Stimulated activated CD4-positive, alpha-beta T cell treated with anti-CD3 and anti-CD28 coated beads, Interleukin-12 subunit alpha, Interleukin-12 subunit beta, amount 100 ng/mL, for 48 hours (primary cell): ENCODE measurements at places on chromosomes 4 and X.
A peak's percentile ranks its signal among the peaks of the same experiment; 100 is the strongest.

- DNase-seq: no peak
Observed at GRCh38 chrX:17453788-17454187, 78.8 kb downstream of the NHS start.

GRCh38 chrX:39667191-39667590, 430.6 kb downstream of the BCOR start:
- DNase-seq: no peak

DNA sequence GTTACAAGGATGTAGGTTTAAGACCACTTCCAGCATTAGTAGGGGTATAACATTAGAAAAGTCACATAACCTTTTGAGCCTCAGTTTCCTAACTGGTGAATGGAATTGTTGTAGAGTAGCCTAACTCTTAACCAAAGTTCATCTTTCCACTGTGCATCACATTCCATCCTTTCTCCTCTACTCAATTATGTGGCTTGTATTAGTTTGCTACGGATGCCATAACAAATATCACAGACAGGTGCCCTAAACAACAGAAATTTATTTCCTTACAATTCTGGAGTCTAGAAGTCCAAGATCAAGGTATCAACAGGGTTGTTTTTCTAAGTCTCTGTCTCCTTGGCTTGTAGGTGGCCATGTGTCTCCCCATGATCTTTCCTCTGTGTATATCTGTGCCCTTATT, 231.9 kb downstream of the RASL11B start:
- DNase-seq: no peak

DNA sequence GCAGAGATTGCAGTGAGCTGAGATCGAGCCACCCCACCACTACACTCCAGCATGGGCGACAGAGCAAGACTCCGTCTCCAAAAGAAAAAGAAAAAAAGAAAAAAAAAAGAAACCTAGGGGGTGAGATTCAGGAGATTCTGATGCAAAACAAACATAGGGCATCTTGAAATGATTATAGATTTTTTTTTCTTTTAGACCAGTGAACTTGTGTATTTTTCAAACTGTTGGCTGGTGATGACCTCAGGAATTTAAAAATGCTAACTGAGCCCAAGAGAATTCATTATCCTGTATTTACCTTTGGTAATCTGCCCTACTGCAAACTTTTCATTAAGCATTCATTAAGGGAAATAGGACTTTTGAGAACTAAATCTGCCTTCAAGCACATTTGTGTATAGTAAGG, 20.6 kb downstream of the ATP10D start:
- DNase-seq: no peak

DNA sequence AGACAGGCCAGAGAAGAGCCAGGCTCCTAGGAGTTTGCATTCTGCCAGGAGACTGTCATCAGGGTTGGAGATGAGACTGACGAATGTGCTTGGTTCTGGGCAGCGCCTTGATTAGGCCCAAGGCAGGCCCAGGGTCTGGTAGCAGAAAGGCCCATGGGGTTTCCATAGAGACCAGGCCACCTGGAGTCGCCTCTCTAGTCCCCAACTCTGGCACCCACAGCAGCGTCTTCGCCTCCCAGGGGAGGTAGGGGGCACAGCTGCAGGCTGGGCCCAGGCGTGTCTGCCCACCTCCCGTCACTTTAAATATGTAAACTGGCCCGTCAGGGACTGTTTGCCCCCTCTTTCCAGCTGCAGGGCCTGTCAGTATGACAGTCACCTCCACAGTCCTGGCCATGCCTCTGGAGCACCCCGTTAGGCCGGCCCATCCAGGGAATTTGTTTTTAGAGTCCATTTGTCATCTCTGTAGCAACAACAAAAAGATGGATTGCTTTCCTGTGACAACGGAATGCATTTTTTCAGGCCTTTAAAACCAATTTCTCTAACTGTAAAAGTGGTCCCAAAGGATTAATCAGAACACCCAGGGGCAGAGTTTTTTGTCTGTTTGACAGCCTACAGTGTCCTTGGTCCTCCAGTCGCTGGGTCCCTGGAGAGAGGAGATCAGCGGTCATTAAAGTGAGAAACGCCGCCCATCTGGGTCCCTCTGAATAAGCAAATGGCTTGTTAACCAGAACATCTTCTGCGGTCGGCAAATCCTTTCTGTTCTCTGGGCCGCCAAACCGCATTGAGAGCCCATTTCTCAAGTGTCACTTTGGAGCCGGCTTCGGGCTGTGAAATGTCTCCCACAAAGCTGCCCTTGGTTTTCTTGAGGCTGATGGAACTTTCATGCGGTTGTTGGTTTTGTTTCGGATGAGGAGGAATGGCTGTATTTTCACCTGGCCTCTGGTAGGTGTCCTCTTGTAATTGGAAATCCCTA, 153.0 kb upstream of the PSAPL1 start:
- DNase-seq: no peak

- DNase-seq: no peak
Observed at GRCh38 chr4:110609044-110609750, 13.7 kb downstream of the PITX2 start.

- no peak for DNase-seq
Observed at GRCh38 chrX:98480606-98481005, 1596.9 kb downstream of the RPA4 start.

DNA sequence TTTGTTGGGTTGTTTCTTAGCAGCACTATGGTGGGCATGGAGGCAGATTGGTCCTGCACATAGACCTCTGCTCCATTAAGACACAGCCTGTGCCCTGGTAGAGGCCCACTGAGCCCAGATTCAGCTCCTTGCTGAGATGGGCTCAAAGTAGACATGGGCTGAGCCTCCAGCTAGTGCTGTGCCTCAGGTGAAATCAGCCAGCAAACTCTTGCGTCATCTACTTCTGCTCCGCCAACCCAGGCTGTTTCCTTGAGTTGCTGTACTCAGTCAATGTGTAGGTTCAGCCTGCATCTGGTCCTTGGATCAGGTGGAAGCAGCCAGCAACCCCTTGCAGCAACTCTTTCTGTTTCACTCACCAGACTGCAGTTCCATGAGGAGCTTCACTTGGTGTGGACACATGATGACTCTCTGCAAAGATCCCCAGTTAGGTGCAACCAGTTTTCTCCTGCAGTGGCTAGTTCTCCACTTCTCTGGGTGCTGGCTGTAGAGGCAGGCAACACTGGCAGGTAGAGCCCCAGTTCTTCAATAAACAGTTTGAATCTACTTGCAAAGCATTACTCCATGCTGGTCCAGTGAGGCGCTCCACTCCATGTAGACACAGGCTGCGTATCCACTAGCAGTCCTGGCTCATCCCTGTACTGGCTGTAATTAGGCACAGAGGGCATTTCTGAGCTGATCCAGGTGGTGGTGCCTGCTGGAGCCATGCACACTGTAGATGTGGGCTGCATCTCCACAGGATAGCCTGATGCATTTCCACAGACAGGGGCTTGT, 199.0 kb upstream of the MAMLD1 start:
- no peak for DNase-seq

GRCh38 chr4:177051473-177052060, 258.1 kb upstream of the NEIL3 start:
- no peak for DNase-seq

DNA sequence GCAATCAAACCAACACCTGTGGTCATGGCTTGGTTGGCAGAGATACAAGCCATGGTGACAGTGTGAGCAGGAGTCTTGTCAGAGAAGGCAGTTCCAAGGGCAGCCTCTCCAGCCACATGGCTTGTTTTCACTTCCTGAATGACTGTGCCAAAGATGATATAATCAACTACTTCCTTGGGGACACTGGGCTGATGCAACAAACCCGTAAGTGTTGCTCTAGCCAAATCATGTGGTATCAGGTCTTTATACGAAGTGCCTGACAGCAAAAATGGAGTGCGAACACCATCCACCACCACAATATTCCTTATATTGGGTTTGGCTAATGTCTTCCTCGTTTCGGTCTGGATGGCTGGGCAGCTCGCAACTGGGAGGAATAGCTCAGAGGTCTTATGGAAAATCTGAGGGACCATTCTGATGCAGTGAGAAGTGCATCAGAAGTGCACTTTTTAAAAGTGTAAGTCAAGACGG, 922.0 kb downstream of the NLGN4X start:
- no peak for DNase-seq

- DNase-seq: no peak
Observed at GRCh38 chrX:48971249-48972219, at the start of gene KCND1. TSS of gene KCND1 (minus strand) at chrX:48971844. CDS start at chrX:48970271, 1,573 bp downstream.

DNA sequence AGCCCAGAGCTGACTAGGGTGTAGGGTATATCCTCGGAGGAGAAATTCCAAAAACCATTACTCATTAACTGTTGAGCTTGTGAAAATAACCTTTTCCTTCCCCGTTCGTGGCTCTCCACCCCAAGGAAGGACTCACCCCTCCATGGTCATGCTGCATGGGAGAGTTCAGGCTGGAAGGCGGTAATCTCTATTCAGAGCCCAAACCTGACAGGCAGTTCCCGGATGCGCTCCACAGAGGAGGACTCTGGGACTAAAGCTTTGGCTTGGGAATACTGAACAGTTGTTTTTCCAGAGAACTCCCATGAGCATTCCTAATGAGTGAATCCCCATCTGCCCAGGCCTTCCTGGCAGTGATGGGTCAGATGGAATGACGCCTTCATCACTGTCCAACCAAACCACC, 125.4 kb downstream of the BCOR start:
- no peak for DNase-seq

GRCh38 chr4:74133786-74134499, 24.0 kb upstream of the MTHFD2L start:
- peak; percentile 21 for DNase-seq

GRCh38 chr4:12186526-12186925, 757.8 kb upstream of the HS3ST1 start:
- DNase-seq: no peak

GRCh38 chr4:71184195-71184781, 154.5 kb upstream of the SLC4A4 start:
- peak; percentile 24 for DNase-seq

DNA sequence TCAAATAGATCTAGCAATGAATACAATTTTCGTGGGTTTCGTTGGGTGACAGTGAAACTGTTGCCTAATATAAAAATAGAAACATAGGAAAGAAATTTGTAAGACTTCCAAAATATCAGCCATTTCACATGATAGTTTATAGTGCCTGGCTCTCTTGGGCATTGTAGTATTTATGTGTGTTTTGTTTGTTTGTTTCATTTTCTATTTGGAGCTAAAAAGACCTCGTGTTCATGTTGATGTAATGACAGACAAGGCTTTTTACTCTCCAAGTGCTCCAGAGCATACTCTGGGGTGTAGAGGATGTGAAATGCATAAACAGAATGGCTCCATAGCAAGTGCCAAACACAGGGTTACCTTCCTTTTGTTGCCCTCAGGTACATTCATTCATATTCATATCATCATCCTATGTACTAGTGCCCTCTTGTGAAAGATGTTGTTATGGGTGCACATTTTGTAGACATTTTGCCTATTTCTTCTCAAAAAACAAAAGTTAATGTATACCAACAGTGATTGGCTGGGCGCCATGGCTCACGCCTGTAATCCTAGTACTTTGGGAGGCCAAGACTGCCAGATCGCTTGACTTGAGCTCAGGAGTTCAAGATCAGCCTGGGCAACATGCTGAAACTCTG, 100.7 kb upstream of the AMOT start:
- no peak for DNase-seq

- DNase-seq: no peak
Observed at GRCh38 chr4:88807499-88807898, 109.9 kb upstream of the NAP1L5 start.

GRCh38 chrX:19926095-19926494, 38.7 kb upstream of the SH3KBP1 start:
- no peak for DNase-seq

DNA sequence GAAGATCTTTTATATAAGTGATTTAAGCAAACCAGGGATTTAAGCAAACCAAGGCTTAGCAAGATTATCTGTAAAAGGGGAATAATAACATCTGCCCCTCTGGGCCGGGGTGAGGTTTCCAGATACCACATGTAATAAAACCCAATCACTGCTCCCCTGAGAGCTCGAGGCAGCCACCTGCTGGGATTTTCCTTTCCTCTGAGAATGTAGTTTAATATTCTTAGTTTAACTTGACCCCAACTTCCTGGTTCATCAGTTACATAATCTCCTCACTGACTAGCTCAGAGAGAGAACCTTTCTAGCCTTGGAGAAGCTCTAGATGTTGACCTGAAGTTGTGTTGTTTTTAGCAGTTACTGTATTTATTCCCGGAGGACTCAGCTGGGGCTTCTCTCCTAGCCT, 322.4 kb downstream of the ARHGAP10 start:
- DNase-seq: no peak

DNA sequence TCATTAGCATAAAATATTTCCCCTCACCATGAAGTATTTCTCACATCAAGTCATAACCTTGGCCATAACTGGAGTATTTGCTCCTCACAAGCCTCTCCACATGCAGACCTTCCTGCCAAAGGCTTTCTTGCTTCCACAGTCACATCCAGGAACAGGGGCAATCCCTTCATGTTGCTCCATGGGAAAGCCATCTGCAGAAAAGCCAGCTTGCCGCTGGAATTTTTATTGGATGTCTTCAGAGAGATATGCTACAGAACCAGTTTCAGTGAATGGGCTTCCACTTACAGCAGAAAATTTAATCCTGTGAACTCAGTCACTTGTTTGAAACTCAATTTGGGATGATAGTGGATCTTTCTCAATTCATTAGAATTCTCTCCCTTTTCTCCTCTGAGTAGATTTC, 3.2 kb upstream of the CDKN2AIP start:
- no peak for DNase-seq

DNA sequence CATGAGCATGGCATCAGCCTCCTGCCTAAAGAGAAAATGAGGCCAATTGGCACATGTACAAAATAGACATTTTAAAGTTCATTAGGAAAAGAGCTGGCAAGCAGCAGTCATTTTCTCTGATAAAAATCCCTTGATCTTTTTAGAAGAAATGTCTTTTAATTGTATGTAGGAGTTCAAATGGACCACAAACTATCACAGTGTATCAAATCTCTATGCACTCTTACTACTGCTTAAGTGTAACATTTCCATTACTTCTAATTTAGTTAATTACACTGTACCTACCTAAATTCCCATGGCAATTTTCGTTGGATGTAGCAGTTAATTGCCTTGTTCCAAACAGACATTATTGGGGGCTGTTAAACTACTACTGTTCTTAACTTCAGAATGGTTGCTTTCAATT, 233.7 kb upstream of the TECRL start:
- no peak for DNase-seq

DNA sequence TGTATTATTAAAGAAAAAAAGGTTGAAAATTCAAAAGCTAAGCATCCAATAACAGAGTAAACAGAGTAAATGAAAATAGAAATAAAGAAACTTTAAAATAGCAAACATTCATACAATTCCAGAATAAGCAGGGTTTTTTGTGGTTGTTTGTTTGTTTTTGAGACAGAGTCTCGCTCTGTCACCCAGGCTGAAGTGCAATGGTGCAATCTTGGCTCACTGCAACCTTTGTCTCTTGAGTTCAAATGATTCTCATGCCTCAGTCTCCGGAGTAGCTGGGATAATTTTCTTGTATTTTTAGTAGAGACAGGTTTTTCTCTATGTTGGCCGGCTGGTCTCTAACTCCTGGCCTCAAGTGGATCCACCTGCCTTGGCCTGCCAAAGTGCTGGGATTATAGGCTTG, 6.6 kb upstream of the THOC2 start:
- no peak for DNase-seq
